ENCODE measurements at places on chromosomes 7 and 10.

DNA sequence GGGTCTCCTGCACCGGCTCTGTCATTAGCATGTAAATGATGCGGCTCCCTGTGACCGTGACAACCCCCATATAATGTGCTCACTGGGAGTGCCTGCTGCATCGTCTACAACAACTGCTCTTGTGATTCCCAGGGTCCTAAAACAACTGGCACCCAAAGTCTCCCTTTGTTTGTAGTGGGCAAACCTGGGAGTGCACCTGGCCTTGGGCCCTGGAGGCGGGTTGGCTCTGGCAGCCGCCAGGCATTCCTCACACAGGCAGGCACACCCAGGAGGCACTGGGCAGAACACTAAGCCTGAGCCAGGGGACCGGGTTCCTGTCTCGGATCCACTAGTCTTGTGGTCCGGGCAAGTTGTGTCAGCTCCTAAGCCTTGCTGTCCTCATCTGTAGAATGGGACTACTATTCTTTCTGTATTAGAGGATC lies 115.5 kb upstream of the GPR26 start:
- DNase-seq: no peak

DNA sequence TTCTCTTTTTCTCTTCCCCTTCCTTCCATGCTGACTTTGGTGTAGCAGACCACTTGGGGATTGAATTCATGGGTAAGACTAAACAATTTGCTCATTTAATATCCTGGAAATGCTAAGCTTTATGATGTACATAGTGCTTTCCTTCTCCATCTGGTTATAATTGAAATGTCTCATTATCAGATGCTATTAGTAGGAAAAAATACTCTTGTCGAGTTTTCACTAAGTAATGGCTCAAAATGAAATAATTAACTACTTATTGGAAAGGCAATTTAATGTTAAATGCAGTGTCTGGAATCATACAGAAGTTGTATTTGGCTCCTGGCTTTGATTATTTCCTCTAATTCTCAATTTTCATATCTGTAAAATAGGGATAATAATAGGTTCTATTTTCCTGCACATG lies 990.4 kb downstream of the NRG3 start:
- no peak for DNase-seq

GRCh38 chr10:4141471-4141870 lies 356.5 kb upstream of the KLF6 start:
- peak; percentile 25 for DNase-seq

DNA sequence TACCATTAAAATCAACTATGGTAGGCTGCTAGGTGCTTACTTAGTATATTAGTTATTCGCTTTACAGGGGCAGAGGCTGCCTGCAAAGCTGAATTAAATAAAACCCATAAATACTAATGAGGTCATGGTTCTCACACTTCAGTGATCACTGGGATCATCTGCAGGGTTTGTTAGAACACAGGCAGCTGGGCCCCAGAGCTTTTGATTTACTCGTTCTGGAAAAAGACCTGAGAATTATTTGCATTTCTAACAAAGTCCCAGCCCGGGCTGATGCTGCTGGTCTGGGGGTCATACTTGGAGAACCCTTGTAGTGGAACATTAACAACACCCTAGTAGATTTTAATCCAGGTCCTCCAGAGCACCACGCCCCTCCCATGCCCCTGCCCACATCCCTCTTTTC lies 8.5 kb downstream of the UCN3 start:
- DNase-seq: no peak

DNA sequence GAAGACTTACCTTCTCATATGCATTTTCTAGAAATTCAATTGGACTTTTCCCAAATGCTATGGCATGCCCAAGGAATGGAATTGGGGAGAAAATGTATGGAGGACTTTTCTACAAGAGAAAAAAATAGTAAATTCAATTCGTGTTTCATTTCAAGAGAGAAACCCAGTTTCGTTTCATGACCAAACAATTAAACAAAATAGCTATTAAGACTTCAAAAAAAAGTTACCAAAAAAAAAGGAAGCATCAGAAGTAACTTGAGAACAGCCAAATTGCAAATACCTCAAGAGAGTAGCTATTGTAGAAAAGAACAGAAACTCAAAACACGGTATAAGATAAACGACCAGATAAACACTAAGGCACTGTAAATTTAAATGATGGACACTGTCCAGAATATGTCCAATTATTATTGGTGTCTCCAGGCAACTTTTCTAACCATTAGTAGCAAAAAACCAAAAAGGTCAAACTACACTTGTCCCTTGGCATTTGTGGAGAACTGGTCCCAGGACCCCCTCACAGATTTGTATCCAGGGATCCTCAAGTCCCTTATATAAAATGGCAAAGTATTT lies 2.4 kb downstream of the CYP51A1 start:
- DNase-seq: no peak

All from WTC11 (cell line).